Activated CD8-positive, alpha-beta memory T cell treated with anti-CD3 and anti-CD28 coated beads, Interleukin-2, amount 10 ng/mL, durations not matched to agents 7 days and 5 days (primary cell): ENCODE measurements at places on chromosomes 5 and 9. TPM values are rescaled to one million over a fixed set of nuclear protein-coding genes. Genes with fewer than 3 reads are reported as not detected.
A peak's percentile ranks its signal among the peaks of the same experiment; 100 is the strongest.

DNA sequence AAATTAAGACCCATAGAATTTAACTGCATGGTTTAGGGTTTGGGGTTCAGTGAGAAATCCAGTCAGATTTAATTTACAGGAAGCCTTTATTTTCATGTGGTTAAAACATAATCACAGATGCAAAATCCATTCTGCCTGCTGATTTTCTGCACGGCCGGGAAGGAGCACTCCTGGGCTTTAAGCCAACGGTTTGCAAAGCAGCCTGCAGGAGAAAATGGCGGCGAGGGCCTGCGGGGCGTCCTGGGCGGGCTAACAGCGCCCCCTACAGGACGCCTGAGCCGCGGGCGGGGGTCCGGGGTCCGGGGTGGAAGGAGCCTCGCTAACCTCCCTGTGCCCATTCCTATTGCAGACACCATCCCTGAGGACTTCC lies 47.6 kb downstream of the THBS4 start:
- H3K4me3 ChIP-seq = peak overlapping the region; percentile 64
- peaks cover 18% of the 10 kb centered on the region for H3K4me1 ChIP-seq
- peak; percentile 63 for DNase-seq
- H3K27ac ChIP-seq = peak overlapping the region; percentile 82
- H3K36me3 ChIP-seq = peaks cover 1% of the 10 kb centered on the region
- no peaks in the 10 kb centered on the region for H3K27me3 ChIP-seq

DNA sequence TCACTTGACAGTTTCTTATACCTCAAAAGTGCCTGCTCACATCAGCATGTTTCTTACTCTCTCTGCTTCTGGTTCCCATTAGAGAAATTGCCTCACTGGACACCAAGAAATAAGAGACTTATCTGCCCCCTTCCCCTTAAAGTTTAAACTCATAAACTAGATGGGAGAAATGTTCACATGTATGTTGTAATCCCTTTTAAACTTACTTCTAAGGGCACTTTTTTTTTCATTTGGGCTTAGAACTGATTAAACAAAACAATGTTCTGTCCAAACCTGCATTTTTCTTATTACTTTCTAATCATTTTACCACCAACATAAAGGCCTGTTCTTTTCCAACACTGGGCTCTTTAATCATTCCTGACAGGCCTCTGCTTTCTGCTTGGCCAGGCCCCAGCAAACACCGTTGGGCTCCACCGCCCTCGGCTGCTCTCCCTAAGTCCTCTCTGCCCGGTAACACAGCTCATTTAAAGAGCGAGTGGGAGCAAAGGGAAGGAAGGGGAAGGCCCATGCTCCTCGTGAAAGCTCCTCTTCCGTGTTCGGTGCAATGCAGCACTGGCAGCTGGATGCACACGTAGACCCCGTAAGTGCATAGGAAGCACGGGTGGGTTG lies 53.4 kb downstream of the ROR2 start:
- no peak for DNase-seq
- peaks cover 30% of the 10 kb centered on the region for H3K27me3 ChIP-seq
- H3K36me3 ChIP-seq = no peaks in the 10 kb centered on the region
- H3K27ac ChIP-seq = no peak overlapping the region

- peak overlapping the region; percentile 41 for H3K4me3 ChIP-seq
- H3K27me3 ChIP-seq = no peaks in the 10 kb centered on the region
- peak; percentile 76 for DNase-seq
- H3K4me1 ChIP-seq = peaks cover 98% of the 10 kb centered on the region
- H3K27ac ChIP-seq = peak overlapping the region; percentile 87
Observed at GRCh38 chr9:110156902-110157301, 51.1 kb downstream of the C9orf152 start.

- H3K4me3 ChIP-seq = no peak overlapping the region
- no peaks in the 10 kb centered on the region for H3K4me1 ChIP-seq
- no peak overlapping the region for H3K27ac ChIP-seq
- DNase-seq = no peak
- H3K27me3 ChIP-seq = peaks cover 7% of the 10 kb centered on the region
- no peaks in the 10 kb centered on the region for H3K36me3 ChIP-seq
Observed at GRCh38 chr9:97880336-97880735, 27.3 kb downstream of the FOXE1 start.

Gene TMEM215
- not detected for total RNA-seq

Gene SLC36A3
- not detected for total RNA-seq

Gene LECT2
- total RNA-seq = not detected

DNA sequence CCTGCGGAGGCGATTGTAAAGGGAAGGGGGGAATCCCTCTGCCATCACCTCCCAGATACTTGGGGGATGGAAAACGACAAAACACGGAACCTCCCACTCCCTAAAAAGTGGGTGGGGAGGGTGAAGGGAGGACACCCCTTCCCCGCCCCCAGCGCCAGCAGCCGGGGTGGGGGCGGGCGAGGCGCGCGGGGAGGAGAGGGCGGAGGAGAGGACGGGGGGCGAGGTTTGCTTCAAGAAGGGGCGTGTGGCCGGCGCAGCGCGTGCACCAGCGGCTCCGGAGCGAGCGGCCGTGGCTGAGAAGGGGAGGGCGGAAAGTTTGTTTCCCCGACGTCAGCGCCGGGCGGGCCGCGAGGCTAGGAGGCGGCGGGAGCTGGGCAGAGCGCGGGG lies at the start of gene PRRX2:
PRRX2 (plus strand) TSS at position 259 of the 387 bp plus-strand sequence. CDS start 221 bp downstream, outside the sequence.
- no peak for DNase-seq
- no peaks in the 10 kb centered on the region for H3K36me3 ChIP-seq
- H3K4me3 ChIP-seq = peak within 1 kb of the TSS; percentile 66
- H3K4me1 ChIP-seq = peaks cover 6% of the 10 kb centered on the region

DNA sequence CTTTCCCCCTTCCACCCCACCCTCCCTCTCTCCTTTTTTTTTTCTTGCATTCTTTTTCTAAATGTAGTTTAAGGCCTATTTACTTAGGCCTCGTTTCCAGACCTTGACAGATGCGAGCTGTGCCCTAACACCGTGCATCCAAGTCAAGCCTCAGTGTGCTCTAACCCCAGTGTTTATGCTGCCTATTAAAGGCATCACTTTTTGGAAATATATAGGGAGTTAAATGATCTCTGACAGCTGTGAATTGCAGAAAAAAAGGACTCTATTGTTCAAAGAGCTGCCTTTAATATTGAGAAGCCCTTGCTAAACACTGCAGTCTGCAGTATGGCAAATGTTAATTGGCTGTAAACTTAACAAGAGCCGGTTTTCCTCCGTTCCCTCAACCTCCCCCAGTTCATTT lies 270.4 kb upstream of the TUT7 start:
- no peak overlapping the region for H3K27ac ChIP-seq
- DNase-seq = no peak
- H3K27me3 ChIP-seq = peaks cover 2% of the 10 kb centered on the region

DNA sequence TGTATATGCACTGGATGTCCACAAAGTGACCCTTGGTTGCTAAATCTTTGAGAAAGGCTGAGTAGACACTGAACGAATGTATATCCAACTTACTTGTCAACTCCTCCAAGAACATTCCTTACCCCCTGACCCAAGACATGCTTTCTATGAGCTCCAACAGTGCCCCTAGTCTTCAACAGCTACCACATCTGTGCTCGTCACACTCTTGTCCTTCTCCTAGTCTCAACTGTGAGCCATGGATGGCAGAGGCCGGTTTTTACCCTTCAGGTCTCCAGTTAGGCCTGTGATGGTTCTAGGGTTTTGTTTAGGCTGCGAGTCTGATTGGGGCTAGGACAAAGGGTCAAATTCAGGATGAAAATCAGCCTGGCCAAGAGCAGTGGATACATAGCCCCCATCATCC lies 19.0 kb upstream of the GPX3 start:
- no peaks in the 10 kb centered on the region for H3K4me1 ChIP-seq
- no peak overlapping the region for H3K4me3 ChIP-seq

GRCh38 chr9:83247732-83248131 lies 184.8 kb upstream of the RASEF start:
- H3K4me3 ChIP-seq = no peak overlapping the region
- H3K27me3 ChIP-seq = no peaks in the 10 kb centered on the region
- no peaks in the 10 kb centered on the region for H3K4me1 ChIP-seq
- no peaks in the 10 kb centered on the region for H3K36me3 ChIP-seq

DNA sequence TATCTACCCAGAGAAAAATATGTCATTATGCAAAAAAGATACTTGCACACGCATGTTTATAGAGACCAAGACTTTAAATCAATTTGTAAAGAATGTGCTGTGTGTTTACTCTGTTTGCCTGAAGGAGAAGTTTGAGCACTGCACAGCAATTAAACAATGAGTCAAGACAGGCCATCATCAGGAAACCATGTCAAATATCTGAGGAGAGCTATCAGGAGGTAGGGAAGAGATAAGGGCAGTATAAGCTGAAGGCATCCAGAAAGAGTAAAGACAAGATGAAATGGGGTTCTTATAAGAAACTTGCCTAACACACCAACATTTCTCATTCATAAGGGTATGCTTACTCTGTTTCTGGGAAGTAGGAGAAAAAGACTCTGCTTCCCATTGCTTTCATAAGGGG lies 405.8 kb upstream of the PTGER4 start:
- peaks cover 51% of the 10 kb centered on the region for H3K4me1 ChIP-seq
- no peaks in the 10 kb centered on the region for H3K27me3 ChIP-seq
- H3K36me3 ChIP-seq = peaks cover 39% of the 10 kb centered on the region
- no peak for DNase-seq
- H3K4me3 ChIP-seq = no peak overlapping the region

DNA sequence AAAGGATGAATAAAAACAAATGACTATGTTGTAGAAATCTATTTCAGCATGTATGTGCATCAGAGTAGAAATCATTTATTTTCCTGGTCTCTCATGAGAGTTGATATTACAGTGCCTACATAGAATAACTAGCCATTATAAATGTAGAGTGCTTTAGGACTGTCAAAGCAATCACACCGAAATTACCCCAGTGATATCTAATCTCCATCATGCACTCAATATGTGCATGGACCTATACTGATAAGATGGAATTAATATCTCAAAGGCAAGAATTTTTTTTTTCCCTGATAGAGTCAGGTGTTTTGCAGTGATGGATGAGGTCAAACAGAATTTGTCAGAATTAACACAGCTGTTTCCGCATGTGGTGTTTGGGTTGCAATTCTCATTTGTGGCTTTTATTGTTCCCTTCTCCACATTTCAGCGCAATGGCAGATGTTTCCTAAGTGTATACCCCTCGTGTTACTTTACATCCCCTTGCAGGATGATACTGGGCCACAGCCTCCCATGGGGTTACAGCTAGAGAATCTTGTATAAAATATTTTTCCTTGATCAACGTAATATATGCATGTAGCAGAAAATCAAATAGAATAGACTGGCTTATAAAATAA lies 298.8 kb downstream of the RASEF start:
- H3K27me3 ChIP-seq = no peaks in the 10 kb centered on the region
- H3K4me1 ChIP-seq = no peaks in the 10 kb centered on the region
- DNase-seq = no peak

DNA sequence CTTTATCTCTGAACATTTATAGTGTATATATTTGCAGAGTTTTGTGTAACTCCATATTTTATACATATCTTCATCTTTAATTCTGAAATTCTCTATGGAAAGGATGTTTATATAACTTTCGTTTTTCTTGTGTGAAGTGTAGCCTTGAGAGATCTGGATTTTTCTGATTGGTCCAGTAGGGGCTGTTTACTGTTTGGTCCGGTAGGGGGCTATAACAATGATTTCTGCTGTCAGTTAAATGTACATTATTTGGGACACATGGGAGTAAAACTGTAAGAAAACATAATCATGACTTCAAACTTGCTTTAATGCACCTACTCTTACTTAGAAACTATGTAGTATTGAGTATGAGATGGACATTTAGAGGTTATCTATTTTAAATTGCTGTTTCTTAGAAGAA lies 527.1 kb upstream of the ARRDC3 start:
- H3K27ac ChIP-seq = no peak overlapping the region
- DNase-seq = no peak
- no peaks in the 10 kb centered on the region for H3K36me3 ChIP-seq

DNA sequence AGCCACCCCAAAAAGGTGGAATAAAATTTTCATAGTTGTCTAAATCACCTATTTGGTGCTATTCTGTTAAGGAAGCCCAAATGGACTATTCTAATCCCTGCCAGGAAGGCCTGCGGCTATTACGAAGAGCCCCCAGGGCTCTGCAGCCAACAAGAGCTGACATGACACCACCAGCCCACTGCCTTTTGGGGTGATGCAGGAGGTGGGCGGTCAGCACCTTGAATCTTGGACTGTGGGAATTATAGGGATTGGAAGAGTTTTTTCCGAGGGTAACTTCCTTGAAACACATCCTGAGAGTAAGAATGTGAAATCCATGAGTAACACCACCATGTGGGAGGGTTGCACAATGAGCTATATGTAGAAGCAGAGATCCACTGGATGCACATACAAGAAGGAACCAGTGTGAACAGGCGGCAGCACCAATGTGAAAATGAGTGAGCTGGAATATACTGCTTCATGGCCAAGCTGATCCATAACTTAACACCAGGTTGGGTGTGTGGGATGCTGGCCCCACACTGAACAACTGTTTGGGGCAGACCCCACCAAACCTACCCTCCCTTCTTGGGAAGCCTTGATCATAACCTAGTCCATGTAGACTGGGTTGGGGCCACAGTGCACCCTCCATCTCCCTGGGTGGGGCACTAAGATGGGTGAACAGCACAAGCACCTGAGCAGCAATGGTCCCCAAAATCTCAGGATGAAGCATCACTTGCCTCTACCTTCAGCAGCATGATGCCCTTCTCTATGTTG lies 239.0 kb downstream of the FSTL4 start:
- no peak overlapping the region for H3K27ac ChIP-seq
- no peaks in the 10 kb centered on the region for H3K36me3 ChIP-seq
- H3K27me3 ChIP-seq = peaks cover 24% of the 10 kb centered on the region
- H3K4me3 ChIP-seq = no peak overlapping the region
